Activated CD4-positive, alpha-beta T cell treated with anti-CD3 and anti-CD28 coated beads for 36 hours (primary cell): ENCODE measurements at places on chromosomes 4 and X.

- no peak for DNase-seq
These were observed 47.7 kb downstream of the FGFRL1 start for GRCh38 chr4:1058997-1059665.

- peak; percentile 83 for DNase-seq
These were observed at the start of gene ARHGAP10 for GRCh38 chr4:147731580-147732517. TSS of gene ARHGAP10 (plus strand) at chr4:147732088. CDS start at chr4:147732302, 214 bp downstream.

GRCh38 chr4:113971706-113972360 is 7.6 kb downstream of the ARSJ start:
- DNase-seq, result no peak

GRCh38 chr4:40199999-40200874 is 3.4 kb downstream of the RHOH start:
- DNase-seq, result peak; percentile 90

DNA sequence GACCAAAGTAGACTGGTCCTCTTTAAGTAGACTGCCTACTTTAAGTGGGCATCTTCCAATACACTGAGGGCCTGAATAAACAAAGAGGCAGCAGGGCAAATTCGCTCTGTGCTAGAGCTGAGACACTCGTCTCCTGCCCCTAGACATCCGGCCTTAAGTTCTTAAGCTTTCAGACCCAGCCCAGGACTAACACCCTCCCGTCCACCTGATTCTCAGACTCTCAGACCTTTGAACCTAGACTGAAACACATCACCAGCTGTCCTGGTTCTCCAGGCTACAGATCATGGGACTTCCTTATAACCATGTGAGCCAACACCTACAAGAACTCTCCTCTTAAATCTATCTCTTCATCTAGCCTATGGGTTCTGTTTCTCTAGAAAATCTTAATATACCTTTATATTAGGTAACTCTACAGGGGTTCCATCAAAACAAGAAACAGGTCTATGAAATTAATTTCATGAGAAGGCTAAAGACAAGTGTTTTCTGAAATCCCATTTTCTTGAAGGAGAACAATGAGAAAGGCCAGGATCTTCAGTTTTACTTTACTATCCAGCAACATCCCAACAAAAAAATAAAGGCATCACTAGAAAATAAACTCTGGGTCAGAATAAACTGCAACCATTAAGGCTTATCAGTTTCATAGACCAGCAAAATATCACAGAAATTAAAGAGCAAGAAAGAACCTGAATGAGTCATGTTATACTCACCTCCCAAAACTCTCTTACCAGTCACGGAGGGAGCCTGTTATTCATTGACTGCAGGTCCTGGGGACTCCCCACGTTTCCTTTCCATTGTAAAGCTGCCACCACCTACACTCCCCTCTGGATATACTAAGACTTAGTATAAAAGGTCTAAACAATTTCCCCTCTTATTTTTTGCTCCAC is 14.8 kb downstream of the ADGRA3 start:
- peak; percentile 66 for DNase-seq

DNA sequence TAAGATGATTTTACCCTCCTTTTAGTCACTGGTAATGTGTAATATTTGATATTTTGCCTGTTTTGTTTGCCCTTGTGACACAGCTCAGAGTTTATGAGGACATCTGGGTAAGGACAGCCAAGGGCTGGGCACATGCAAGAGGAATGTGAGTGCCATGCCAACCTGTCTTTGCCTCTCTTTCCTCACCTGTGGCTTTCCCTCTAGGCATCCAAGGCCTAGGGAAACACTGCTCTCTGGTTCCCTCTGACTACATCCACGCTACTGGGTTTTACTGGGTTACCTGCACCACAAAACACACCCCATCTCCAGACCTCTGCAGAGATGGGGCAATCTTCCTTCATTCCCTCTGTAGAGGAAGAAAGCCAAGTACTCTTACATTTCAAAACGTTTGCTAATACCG is 7.7 kb downstream of the HPGDS start:
- DNase-seq, result no peak

DNA sequence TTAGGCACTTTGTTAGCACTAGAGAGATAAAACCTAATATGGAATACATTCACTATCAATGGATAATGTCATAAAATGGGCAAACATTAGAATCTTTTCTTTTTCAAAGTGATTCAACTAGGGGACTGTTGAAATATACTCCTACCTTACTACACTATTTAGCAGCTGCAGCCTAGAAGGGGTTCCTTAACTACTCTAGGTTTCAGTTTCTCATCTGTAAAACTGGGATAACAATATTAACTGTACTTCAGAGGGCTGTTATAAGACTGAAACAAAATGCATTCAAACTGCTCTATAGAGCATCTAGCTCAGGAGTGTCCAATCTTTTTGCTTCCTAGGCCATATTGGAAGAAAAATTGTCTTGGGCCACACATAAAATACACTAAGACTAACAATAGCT is 147.4 kb downstream of the CDS1 start:
- DNase-seq, result no peak

GRCh38 chr4:121212806-121213205 is 48.7 kb upstream of the TNIP3 start:
- no peak for DNase-seq

DNA sequence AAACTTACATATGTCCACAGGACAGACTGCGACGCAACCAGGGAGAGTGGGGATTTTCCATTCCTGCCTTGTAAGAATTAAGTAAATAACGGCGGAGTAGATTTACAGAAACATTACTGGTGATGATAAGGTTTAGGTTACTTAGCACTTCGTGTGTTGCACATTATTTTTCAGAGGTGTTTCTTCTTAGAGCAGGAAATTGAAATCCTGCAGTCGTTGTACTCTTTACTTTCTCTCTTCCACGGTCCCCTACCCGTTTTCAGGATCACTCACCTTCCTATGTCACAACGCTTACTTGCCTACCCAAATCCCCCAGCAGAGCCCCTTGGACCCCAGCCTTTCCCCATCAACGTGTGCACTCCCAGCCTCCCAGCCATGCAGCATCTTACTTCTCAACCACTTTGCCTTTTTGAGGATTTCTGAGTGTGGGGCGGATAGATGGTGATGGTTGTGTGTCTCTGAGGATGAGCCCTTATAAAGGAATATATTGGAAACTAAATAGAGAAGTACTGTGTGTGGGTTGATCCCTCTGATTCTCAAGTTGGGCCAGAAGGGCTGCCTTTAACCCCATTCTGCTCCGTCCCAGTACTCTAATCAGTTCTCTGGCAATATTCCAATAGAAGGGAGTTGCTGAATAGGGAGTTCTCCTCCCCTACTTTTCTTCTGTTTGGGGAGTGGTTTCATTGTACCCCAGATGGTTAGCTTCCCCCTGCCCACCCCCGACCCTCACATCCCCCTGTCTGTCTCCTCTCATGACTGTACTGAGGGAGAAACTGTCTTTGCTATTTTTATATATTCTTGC is 1.6 kb downstream of the MID2 start:
- DNase-seq, result no peak

DNA sequence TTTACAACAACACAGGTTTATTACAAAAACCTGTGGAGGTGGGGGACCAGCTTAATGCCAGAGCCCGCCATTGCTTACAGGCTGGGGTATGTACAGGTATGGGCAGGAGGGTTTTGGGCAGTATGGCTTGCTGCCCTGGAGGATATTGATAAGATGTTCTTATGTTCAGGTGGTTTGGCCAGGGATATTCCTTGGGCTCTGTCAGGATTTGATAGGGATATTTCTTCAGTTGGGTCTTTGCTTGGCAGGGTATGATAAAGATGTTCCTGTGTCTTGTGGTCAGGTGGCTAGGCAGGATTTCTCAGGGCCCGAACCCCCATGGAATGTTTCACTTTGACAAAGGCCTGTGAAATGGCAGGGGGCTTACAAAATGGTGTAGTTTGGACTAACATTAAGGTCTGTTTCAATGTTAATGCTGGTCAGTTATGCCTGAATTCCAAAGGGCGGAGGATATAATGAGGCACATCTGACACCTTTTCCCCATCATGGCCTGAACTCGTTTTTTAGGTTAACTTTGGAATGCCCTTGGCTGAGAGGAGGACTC is 3.1 kb downstream of the MGST2 start:
- DNase-seq, result no peak

GRCh38 chrX:22081475-22082092 is 49.5 kb downstream of the PHEX start:
- peak; percentile 76 for DNase-seq

DNA sequence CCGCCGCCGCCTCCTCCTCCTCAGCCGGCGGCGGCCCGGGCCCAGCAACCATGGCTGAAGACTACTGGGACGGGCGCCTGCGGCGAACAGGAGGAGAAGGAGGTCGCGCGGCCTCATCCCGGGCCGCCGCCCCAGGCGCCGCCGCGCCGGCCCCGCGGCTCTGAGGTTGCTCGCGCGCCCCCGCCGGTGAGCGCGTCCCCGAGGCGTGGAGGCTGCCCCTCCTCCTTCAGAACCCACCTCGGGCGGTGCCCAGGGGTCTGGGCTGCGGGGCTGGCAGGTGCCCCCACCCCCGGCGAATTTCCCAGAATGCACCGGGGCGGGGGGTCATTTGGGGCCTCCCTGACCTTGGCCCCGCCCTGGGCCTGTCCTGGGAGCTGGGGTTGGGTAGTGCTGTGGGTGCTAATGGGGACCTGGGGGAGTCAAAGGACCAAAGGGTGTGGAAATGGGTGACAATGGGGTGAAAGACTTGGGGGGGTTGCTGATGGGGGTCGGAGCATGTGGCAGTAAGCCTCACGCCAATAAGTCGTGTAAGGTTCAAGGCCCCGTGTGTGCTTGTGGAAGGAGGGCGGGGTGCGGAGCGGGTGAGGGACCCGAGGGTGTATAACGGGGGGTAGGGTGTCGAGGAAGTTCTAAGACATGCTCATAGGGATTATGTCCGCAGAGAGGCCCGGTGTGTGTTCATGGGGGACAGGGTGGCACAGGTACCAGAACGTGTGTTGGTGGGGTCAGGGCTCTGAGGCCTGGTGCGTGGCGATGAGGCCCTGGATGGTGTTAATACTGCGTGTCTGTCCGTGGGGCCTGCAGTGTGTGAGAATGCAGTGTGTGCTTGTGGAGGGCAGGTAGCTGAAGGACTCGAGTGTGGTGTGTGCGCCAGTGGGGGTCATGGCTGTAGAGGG is 687 bp downstream of the CDK16 start:
- DNase-seq, result peak; percentile 65

DNA sequence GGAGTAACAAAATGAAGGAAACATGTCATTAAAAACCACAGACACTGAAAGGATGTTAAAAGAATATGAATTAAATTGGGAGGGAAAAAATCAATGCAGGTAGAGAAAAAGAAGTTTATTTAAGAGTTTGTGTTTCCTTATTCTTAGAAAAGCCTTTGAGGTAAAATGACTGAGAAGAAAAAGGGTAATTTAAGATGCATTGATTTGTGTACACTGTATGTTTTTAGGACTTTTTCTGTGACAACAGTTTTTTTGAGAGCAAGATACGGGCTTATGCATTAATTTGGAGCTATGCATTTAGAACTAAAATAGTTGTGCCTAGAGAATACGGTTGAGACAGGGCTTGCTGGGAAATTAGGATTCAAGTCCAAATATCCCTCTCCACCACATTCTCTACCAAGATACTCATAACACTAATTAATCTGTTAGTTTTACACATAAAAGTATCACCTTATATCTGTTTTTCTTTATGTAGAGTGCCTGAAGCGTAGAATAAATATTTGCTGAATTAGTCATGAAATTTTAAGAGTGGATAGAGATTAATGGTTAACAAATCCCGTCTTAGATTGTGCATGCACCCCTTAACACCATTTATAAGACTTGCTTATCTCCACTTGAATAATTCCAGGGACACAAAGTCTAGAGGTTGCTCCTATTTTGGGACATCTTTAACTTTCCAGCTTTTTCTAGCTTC is 232.5 kb downstream of the PCDH7 start:
- DNase-seq, result no peak

DNA sequence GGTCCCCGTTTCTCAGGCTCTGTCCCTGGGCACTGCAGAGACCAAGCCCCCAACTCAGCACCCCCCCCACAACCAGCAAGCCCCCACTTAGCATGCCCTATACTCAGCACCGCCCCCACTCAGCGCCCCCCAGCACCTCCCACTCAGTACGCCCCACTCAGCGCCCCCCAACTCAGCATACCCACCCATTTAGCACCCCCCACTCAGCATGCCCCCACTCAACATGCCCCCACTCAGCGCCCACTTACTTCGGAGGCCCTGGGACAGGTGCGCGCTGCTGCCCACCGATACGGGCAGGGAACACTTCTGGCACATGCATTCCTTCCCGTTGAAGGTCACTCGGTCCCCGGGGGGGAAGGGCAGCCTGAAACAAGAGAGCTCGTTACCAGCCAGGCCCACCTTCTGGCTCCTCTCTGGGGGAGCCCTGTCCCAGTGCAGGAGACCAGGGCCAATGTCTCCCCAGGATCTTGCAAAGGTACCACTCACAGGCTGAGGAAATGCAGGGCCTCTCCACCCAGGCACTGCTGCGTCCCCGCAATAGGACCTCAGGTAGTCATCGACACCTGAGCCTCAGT is 70.6 kb downstream of the ABLIM2 start:
- DNase-seq, result no peak

DNA sequence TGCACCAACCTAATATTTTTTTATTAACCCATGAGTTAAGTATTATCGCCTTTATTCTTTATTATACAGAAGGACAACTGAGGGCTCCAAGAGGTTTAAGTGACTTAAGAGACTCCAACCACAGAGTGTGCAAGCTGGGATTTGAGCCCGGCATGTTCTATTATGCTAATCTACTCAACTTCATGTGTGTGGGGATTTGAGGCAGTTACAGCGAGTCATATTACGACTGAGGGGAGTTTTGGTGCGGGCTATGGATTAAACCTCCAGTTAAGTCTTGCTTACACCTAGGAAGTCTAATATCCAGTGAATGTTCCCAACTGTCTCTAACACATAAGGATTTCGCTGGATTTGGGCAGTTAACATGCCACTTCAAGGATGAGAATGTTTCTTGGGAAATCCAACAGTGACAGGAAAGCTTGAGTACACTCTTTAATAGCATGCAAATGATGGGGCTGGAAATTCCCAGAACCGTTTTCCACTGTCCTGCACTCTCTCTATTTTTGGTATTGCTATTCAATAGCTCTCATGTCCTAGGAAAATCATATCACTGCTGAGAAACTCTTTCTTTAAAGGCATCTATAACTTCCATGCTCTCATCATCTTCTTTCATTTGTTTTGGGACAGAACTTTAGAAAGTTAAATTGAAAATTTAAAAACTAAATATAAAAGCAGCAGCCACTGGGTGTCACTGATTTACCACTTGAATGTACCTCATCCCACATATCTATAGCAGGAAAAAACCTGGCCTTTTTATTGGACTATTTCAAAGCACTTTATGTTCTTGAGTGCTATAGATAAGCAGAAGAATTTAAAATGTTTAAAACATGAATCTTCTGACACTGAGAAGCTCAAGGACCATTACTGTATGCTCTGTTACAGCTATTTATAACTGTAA is 165.1 kb upstream of the TTC29 start:
- no peak for DNase-seq

GRCh38 chr4:955931-956381 is 17.4 kb downstream of the DGKQ start:
- DNase-seq, result no peak

DNA sequence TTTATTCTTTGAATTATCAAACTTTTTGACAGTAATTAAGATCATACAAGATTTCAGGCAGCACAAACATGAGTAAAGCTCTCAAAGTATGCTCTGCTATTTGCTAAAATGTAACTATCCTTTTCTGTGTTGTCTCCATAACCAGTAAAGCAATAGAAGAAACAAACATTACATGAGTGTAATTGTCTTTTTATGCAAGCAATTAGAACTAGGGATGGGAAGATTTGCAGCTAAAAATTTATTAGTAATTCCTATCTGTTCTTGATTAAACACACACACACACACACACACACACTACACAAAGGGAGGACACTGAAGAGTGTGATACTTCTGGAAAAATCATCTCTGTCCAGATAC is 512.9 kb downstream of the FAT4 start:
- DNase-seq, result no peak
